Neural progenitor cell (in vitro differentiated cells): ENCODE measurements at places on chromosomes 11 and 22. TPM values are rescaled to one million over a fixed set of nuclear protein-coding genes. Genes with fewer than 3 reads are reported as not detected.
A peak's percentile ranks its signal among the peaks of the same experiment; 100 is the strongest.

GRCh38 chr11:81220146-81220895 lies 1513.3 kb downstream of the FAM181B start:
- H3K27ac ChIP-seq, result no peak overlapping the region
- DNase-seq, result no peak
- no peaks in the 10 kb centered on the region for H3K4me1 ChIP-seq
- no peaks in the 10 kb centered on the region for H3K27me3 ChIP-seq
- H3K36me3 ChIP-seq, result no peaks in the 10 kb centered on the region

DNA sequence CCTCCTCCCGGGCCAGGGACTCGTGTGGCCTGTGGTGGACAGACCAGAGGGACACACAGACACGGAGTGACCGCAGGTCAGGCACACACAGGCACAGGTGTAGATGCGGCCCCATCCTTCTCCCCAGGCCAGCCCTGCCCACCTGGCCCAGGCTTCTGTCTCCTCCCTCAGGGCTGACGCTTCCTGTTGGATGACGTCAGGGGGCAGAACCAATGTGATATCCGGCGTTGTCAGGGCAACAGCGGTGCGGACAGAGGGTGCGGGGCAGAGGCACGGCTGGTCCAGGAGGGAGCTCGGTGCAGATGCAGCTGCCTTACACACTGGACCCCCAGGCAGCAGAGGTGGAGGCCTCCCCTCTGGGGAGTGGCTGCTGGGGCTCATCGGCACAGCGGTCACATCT lies 2.9 kb upstream of the TUBGCP6 start:
- H3K4me3 ChIP-seq, result no peak overlapping the region
- H3K27ac ChIP-seq, result no peak overlapping the region
- no peaks in the 10 kb centered on the region for H3K27me3 ChIP-seq
- H3K36me3 ChIP-seq, result no peaks in the 10 kb centered on the region
- DNase-seq, result peak; percentile 66
- H3K4me1 ChIP-seq, result peaks cover 17% of the 10 kb centered on the region

DNA sequence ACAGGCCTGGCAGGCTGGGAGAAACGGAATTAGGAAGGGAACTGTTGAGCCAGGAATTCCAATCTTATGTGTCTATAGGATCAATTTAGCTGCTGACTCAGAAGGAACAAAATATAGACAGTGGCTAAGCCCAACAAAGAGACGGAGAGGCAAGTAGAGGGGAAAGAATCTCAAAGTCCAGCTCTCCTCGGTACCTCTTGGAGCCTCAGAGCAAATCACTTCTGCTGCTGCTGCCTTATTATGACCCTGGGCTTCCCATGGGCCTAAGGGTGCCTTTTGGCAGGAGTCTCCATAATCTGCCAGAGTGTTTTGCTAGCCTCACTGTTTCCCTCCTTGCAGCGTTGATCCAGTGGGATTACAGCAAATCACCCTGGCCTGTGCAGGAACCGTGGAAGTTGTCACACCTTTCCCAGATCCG lies 31.7 kb downstream of the PAX6 start:
- H3K4me3 ChIP-seq, result no peak overlapping the region
- no peaks in the 10 kb centered on the region for H3K27me3 ChIP-seq
- peaks cover 45% of the 10 kb centered on the region for H3K4me1 ChIP-seq
- H3K36me3 ChIP-seq, result no peaks in the 10 kb centered on the region

The MMP8 gene
- total RNA-seq, result not detected in 2 replicates

GRCh38 chr11:132187814-132188213 lies 817.4 kb downstream of the NTM start:
- no peaks in the 10 kb centered on the region for H3K4me1 ChIP-seq
- DNase-seq, result no peak
- no peaks in the 10 kb centered on the region for H3K27me3 ChIP-seq
- no peaks in the 10 kb centered on the region for H3K36me3 ChIP-seq
- H3K4me3 ChIP-seq, result no peak overlapping the region
- no peak overlapping the region for H3K27ac ChIP-seq

The OR51B4 gene
- 0.22 TPM in 1 of 2 replicates, not detected in the other for total RNA-seq

DNA sequence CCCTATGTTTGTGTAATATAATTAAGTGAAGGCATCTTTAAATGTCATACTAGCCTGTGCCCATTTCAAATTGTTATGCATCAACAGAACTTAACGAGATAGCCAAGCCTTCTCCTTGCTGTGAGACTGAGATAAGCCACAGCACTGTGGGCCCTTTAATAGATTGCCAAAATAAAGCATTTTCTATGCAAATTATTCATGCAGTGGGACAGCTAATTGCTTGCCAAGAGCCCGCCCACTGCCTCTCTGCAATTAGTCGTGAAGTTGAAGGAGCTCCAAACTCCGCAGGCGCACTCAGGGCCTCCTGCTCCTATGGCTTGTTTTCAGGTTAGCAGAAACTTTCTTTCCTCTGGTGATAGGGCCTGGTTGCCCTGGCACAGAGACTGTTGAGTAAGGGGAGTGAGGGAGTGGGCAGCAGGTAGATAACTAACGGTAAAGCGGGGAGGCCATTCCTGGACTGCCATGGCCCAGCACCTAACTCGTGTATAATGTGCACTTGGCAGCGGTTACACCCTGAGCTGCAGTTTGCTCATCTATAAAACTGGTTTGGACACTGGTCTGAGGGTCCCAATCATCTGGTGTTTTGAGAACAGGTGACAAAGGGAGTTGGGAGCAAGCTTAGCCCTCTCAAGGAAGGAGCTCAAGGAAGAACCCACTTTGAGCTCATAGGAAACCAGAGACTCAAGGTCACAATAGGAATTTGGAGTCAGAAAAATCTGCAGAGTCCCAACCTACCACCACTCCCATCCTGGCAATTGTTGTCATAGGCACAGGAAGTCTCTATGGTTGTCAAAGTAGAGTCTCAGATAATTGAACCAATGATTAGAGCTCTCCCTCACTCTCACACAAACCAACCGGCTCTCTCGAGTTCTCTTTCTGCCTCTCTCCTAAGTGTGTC lies 33.9 kb upstream of the RIC3 start:
- DNase-seq, result no peak
- peaks cover 12% of the 10 kb centered on the region for H3K27me3 ChIP-seq
- no peak overlapping the region for H3K27ac ChIP-seq
- no peaks in the 10 kb centered on the region for H3K36me3 ChIP-seq
- no peak overlapping the region for H3K4me3 ChIP-seq

GRCh38 chr22:30430933-30431332 lies 5.4 kb downstream of the MTFP1 start:
- H3K4me3 ChIP-seq, result no peak overlapping the region
- H3K27ac ChIP-seq, result no peak overlapping the region
- no peak for DNase-seq
- no peaks in the 10 kb centered on the region for H3K36me3 ChIP-seq
- no peaks in the 10 kb centered on the region for H3K27me3 ChIP-seq
